ENCODE measurements at places on chromosomes 1 and 21.

GRCh38 chr1:54120698-54121481 lies 31.9 kb downstream of the CDCP2 start:
- no peak for DNase-seq

DNA sequence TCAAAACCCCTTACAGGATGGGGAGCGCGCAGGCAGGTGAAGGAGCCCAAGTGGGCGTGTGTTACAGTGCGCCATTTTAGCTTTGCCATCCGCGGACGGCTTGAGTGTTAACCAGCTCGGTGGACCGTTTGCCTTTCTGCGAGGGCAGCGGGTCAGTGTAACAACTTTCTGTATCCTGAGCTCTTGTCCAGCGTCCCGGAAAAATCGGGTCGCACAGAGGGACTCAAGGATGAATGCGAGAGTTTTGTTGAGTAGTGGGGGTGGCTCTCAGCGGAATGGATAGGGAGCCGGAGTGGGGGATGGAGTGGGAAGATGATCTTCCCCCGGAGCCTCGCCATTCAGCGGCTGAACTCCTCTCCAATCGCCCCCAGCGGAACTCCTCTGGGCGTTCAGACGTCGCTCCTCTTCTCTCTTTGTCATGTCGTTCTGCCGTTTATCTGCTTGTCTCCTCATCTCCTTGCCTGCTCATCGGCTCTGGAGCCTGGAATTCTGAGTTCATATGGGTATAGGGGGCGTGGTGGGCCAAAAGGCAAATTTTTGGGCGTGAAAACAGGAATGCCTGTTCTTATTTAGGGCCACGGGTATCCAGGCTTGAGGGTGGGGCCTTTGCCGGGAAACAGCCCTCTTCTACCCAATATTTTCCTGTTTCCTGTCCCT lies 295.4 kb downstream of the CTH start:
- DNase-seq: no peak

DNA sequence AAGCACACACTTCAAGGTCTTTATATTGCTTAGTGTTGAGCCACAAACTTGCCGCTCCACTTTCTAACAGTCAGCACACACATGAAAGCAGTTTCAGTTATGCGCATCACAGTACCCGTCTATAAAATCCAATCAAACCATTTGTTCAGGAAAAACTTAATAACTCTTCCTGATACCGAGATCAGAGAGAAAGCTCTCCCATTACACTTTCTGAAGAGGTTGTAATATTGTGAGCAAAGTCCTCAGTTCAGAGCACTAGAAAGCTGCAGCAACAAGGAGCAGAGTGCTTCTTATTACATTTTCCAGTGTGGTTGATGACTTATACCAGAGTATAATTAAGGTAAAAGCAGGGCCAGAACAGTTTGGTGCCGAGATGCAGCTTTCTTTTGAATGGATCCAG lies 102.8 kb upstream of the F3 start:
- no peak for DNase-seq

- DNase-seq: no peak
These were observed 479.8 kb upstream of the VAMP3 start for GRCh38 chr1:7290971-7291970.

DNA sequence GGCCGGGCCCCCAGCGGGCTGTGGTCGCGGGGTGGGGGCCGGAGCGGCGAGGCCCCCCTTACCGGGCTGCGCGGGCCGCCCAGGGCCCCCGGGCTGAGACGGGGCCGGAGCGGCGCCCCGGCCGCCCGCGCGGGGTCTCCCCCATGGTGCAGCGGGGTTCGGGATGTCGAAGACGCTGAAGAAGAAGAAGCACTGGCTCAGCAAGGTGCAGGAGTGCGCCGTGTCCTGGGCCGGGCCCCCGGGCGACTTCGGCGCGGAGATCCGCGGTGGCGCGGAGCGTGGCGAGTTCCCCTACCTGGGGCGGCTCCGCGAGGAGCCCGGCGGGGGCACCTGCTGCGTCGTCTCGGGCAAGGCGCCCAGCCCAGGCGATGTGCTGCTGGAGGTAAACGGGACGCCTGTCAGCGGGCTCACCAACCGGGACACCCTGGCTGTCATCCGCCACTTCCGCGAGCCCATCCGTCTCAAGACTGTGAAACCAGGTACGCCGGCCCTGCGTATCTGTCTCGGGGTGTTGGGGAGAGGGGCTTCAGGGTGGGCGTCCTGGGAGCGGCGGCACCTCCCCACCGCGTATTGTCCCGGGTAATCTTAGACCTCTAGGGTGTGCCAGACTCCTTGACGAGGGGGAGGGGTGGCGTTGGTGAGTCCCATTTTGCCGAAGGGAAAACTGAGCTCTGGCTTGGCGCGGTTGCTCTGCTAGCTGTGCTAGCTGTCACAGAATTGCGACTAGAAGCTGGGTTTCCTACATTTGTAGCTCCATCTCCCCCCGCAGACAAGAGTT lies 745 bp downstream of the MAGI3 start:
- no peak for DNase-seq

- DNase-seq: no peak
These were observed 12.3 kb downstream of the CAPN9 start for GRCh38 chr1:230759369-230760065.

GRCh38 chr1:15945832-15946448 lies 30.0 kb downstream of the ZBTB17 start:
- no peak for DNase-seq

DNA sequence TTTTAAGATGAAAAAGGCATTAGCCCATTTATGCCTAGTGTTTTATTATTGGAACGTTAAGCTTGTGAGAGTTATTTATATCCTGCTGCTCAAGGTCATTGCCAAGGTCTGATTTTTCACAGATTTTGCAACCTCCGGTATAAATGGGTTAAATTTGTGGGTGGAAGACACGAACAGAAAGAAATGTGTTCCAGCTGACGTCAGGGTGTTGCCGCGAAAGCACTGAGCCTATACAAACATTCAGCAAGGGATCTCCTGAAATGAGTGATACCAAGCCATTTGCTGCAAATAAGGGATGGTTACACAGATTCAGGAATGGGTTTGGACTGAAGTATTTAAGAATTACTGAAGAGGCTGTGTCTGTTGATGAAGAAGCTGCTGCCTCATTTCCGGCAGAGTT lies 32.2 kb downstream of the TMED5 start:
- no peak for DNase-seq
